ENCODE measurements at places on chromosomes 11 and 22. TPM values are rescaled to one million over a fixed set of nuclear protein-coding genes. Genes with fewer than 3 reads are reported as not detected.

Gene CRYAB
- not detected for total RNA-seq

Gene APOA4
- not detected for total RNA-seq

Gene CHKB
- total RNA-seq = 57.5 TPM

Gene TCN2
- 10.3 TPM for total RNA-seq

Gene TRIM64
- not detected for total RNA-seq

Gene FAM89B
- total RNA-seq = 28.5 TPM

Gene VSIG2
- 0.31 TPM for total RNA-seq

Gene BIK
- 6.3 TPM for total RNA-seq

Gene BAIAP2L2
- 0.08 TPM for total RNA-seq

Gene PGR
- 0.03 TPM for total RNA-seq

Gene HTR3A
- not detected for total RNA-seq

Gene ZBTB44
- 18.5 TPM for total RNA-seq

Gene MTMR2
- total RNA-seq = 27.5 TPM

Gene MMP27
- total RNA-seq = not detected

Gene INS
- not detected for total RNA-seq

Gene OR52E8
- not detected for total RNA-seq

Gene RAB36
- total RNA-seq = 1.0 TPM

Gene SMCO4
- 26.1 TPM for total RNA-seq

Gene POTEH
- 0.82 TPM for total RNA-seq

Gene RIMBP3C
- 0.24 TPM for total RNA-seq

Gene MRGPRX4
- total RNA-seq = not detected

Gene HORMAD2
- total RNA-seq = not detected

Gene PTPRCAP
- total RNA-seq = 197 TPM

Gene OR51M1
- not detected for total RNA-seq

Gene NPAS4
- total RNA-seq = not detected

Gene DRD4
- not detected for total RNA-seq

Gene ARHGAP1
- total RNA-seq = 43.4 TPM

Gene LTO1
- 17.4 TPM for total RNA-seq

Gene NRGN
- 2.7 TPM for total RNA-seq

Gene NDUFS8
- total RNA-seq = 169 TPM

Gene PGA4
- not detected for total RNA-seq

Gene VWCE
- 2.7 TPM for total RNA-seq

Gene NLRP14
- total RNA-seq = 0.05 TPM

Gene MPEG1
- total RNA-seq = 12.3 TPM

Gene SYT7
- total RNA-seq = not detected

Gene MS4A15
- 0.46 TPM for total RNA-seq

Gene FGF4
- not detected for total RNA-seq

Gene MUC15
- 0.15 TPM for total RNA-seq

Gene TBX10
- total RNA-seq = 0.26 TPM

Gene OVOL1
- total RNA-seq = not detected

Gene TSPAN4
- total RNA-seq = 9.0 TPM

Gene ST14
- 1.6 TPM for total RNA-seq

Gene CTNND1
- 43.5 TPM for total RNA-seq

Gene MISFA
- 3.8 TPM for total RNA-seq

Gene OR5B21
- total RNA-seq = not detected

Gene OR52D1
- total RNA-seq = not detected

Gene HEPHL1
- not detected for total RNA-seq

Gene GSTT2B
- total RNA-seq = 0.21 TPM

Gene MIOX
- total RNA-seq = not detected

Gene APOBEC3F
- total RNA-seq = 30.6 TPM
